GDM1 (cell line): ENCODE measurements at places on chromosomes 4 and X.

GRCh38 chrX:124274438-124275181, 57.9 kb upstream of the TEX13D start:
- no peak for DNase-seq

DNA sequence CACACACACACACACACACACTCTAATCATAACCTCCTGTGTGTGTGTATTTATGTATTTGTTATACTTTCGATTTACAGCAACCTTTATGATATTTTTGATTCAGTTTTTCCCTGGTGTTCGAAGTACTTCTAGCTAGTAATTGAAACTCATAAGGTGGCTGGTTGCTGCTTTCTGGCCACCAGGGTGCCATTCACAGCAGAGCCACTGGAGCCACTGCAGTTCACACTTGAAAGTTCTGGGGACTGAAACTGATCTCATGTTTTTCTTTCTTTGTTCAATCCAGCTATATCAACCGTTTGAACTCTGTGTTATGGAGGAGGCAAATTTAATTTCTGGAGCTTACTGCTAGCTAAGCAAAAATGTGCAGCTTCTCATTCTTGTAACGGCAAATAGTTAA, 419.4 kb downstream of the ADGRL3 start:
- DNase-seq: peak; percentile 0

DNA sequence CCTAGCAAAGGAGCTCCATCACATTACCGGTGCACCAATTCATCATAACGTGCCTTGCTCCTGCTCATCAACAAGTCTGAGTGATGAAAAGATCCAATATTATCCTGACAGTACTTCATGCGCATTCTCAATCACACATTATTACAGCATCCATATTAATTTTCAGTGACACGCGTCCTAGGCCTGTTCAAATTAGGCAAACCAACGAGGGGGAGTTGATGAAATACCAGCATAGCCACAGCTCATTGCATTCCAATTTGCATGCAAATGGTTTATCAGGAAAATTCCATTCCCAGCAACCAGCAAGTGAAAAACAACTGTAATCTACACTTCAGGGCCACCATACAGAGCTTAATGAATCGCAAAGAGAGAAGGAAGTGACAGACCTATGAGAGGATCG, 236.9 kb downstream of the DCLK2 start:
- DNase-seq: no peak

- no peak for DNase-seq
Observed at GRCh38 chr4:169571435-169571834, 40.9 kb downstream of the NEK1 start.

- peak; percentile 23 for DNase-seq
Observed at GRCh38 chrX:120308959-120309872, 2.0 kb downstream of the TMEM255A start.

GRCh38 chr4:54400188-54400587, 171.1 kb downstream of the PDGFRA start:
- no peak for DNase-seq

DNA sequence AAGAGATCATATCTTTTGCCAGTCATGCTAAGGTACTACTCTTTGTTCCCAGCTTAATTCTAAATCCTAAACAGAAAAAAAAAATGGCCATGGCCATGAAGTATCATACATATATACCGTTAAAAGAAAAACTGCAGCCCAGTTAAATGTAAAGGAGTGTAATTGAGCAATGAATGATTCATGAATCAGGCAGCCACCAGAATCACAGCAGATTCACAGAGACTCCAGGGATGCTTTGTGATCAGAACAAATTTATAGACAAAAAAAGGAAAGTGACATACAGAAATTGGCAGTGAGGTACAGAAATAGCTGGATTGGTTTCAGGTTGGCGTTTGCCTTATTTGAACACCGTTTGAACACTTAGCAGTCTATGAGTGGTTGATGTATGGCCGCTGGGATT, 42.1 kb upstream of the PDGFC start:
- DNase-seq: no peak

DNA sequence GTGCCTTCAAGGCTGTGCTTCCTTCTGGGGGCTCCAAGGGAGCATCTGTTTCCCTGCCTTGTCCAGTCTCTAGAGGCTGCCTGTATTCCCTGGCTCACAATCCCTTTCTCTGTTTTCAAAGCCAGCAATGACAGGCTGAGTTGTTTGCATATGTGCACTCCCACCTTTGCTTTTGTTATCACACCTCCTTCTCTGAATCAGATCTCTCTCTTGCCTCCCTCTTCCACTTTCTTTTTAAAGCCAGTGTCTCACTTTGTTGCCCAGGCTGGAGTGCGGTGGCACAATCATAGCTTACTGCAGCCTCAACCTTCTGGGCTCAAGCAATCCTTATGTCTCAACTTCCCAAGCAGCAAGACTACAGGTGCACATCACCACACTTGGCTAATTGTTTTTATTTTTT, 37.1 kb upstream of the LEF1 start:
- no peak for DNase-seq

DNA sequence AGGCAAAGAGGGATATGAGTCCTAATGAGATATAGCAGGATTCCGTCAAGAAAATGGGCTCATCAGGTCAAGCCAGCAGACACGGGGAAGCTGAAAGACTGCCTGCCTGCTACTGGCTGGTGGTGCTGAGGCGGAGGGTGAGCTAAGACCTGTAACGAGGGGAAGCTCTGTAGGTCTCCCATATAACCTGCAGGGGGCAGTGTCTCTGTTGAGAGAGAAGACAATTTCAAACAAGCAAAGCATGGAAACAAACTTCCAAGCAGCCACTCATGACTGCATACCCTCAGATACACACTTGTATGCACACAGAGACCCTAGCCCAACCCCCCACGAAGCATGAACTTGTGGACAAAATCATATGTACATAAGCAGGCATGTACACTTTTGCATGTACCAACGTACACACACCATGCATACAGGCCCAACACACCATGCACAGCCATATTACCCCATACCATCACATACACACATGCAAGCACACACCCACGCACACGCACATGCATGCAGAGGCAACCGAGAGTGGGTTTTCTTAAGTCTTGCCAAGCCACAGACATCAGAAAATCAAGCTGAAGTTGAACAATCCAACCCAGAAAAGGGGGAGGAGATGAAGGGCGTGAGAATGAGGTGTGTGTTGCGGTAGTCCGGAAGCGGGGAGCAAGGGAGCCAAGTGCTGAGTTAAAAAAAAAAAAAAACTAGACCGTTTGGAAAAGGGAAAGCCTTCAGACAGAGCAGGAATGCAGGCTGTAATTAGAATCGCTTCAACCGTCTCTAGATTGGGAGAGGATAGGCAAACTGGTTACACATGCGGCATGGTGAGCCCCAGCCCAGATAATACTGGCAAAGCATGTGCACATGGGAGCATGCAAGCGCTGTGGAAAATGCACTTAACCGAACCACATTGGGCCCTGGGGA, 71.0 kb downstream of the PJA1 start:
- DNase-seq: peak; percentile 26

DNA sequence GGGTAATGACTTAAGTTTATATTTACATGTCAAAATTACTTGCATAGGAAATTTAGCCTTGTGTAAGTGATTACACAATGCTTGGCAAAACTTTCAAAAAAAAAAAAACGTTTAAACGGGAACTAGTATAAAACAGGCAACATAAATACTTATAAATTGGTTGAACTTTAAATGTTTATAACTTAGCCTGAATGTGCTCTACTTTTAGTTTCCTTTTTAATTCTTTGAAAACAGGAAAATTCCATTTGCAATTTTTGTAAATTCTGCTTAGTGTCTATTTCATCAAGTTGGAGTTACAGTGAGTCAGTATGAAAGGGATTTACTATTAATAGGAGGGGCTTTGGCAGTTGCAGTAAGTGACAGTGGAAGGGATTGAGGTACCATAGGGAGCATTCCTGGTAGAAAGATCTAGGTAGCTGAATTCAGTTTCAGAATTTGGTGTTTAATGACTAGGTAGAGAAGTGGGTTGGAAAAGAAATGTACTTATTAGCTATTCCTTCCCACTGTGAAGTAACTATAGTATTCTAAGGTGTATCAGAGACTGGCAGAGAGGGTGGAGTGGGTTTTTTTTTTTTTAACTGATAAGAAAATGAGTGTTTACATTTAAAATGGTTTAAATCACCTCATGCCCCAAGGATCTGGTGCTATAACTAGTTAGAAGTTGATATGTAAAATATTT, 2.8 kb downstream of the STAG2 start:
- no peak for DNase-seq

DNA sequence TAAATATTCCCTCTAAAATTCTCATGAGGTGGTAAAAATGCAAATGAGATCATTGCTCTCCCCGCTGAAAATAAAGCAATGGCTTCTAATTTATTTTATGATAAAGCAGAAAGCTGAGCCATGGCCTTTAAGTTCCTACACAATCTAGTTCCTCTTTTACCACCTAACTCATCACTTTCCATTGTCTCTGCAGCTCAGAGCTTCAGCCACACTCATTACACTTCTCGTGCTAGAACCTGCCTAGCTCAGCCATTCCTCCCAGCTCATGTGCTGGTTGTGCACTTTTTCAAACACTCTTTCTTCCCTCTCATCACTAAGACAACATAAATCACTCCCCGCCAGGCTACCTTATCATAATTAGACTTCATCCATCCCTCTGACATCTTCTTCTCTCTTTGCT, 1112.1 kb upstream of the PRKX start:
- peak; percentile 12 for DNase-seq

- DNase-seq: no peak
Observed at GRCh38 chr4:101393256-101393655, 45.9 kb upstream of the PPP3CA start.

DNA sequence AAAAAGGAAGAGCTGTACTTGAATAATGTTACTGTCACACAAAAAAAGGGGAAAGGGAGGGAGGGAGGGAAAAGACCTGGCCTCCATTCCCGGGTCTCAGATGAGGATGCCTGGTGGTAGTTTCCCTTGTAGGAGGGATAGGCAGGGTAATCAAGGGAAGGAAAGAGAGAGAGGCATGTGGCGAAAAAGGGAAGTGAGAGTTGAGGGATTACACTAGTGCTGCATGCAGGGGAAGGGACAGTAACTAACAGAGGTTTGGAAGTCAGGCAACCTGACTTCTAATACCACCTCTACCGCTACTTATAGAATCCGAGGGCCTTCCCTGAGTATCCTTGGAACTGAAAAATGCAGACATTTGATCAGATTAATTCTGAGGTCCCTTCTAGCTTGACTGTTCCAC, 821.7 kb upstream of the FTHL17 start:
- DNase-seq: no peak

DNA sequence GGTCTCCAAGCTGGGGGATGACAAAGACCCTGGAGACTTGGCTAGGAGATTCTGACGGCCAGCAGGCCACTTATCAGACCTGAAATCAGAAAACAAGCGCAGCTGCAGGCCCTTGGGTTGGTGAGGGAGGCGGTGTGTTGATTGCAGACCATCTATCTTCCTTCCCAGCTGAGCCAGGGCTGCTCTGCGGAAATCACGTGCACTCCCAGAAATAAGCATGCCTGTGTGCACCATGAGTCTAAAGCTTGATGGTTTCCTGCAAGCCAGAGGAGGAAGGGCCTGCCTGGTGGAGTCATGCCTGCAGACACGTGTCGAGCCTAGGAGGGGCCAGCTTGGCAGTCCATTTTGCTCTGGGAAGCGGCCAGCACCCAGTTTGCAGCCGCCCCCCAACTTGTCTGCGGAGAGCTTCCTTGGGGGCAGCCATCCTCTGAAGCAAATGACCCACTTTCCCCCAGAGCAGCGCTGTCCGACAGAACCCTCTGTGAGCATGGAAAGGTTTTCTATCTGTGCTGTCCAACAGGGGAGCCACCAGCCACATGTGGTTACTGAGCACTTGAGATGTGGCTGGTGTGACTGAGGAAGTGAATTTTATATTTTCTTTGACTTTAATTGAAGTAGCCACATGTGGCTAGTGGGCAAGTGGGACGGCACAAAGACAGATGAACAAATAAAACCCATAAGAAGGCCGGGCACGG, 175.7 kb upstream of the BCOR start:
- DNase-seq: peak; percentile 82

- DNase-seq: no peak
Observed at GRCh38 chr4:168197926-168198325, 105.6 kb downstream of the ANXA10 start.

DNA sequence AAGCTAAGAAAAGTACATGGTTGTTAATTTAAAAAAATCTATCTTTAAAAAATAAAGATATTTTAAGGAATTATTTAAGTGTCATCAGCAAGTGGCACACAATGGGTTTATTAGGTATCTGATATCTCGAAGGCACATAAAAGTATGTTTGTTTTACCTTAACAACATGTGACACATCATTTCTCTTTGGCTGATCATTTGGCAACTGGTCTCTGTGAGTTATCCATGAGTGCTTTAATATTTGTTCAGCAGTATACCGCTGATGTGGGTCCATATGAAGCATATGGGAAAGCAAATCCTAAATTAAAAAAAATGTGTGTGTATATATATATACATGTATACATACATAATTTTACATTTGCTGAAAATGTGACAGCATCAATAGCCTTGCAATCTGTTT, 123.2 kb downstream of the RPS6KA6 start:
- DNase-seq: no peak

DNA sequence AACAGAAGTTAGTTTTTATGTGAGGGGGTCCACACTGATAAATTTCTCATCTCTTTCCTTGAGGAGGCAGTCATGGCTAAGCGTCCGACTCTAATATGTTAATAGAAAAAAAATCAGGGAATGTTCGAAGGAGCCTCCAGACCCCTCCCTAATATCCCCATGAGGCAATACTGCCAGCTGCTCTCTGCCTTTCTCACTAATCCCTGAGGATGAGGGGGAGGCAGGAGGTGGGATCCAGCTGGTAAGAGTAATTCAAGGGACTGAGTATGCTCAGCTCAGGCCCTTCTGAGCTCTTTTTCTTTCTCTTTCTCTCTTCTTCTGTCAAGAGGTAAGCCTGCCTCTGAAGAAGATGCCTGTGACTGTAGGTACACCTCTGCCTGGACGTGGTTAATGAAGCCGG, 51.7 kb downstream of the PIR start:
- DNase-seq: no peak

- DNase-seq: no peak
Observed at GRCh38 chr4:40956721-40957255, 207.0 kb downstream of the NSUN7 start.

DNA sequence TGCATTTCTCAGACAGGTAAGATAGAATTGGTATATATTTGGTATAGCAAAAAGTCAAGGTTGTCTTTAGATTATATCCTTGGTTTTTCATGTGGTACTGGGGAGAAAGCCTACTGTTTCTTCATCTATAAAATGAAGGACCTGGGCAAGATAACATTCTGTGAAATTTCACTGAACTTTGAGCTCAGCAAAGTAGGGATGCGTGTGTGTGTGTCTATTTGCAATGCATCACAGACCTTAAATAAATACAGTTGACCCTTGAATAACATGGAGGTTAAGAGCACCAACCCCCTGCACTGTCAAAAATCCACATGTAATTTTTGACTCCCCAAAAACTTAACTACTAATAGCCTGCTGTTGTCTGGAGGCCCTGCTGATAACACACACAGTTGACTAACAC, 25.2 kb downstream of the TET2 start:
- DNase-seq: no peak
